ENCODE measurements at places on chromosomes 1 and 21. TPM values are rescaled to one million over a fixed set of nuclear protein-coding genes. Genes with fewer than 3 reads are reported as not detected.

NGF gene
- 3.6 TPM for total RNA-seq

CREG1 gene
- 100 TPM for total RNA-seq

DNA sequence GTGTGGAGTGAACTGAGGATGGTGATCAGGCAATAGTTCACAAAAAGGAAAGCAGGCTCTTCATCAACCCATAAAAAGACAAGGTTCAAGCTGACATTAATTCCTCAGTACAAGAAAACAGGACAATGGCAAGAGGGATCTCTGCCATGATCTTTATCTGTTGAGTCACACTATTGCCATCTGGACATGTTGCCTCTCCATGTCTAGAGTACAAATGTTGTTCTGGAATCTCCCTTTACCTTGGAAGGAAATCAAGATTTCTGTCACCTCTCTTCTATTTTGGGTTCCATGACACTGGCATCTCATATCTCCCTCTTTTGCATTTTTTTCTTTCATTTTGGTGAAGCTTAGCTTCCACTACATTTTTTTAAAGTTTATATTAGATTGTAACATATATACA is 329.1 kb downstream of the USP25 start:
- no peaks in the 10 kb centered on the region for H3K36me3 ChIP-seq
- no peak overlapping the region for H3K4me3 ChIP-seq
- no peaks in the 10 kb centered on the region for H3K27me3 ChIP-seq
- H3K4me1 ChIP-seq, result no peaks in the 10 kb centered on the region
- no peak for DNase-seq

- no peaks in the 10 kb centered on the region for H3K27me3 ChIP-seq
- no peak for DNase-seq
- no peaks in the 10 kb centered on the region for H3K4me1 ChIP-seq
- H3K36me3 ChIP-seq, result no peaks in the 10 kb centered on the region
- no peak overlapping the region for H3K4me3 ChIP-seq
These were observed 6.1 kb upstream of the KLF17 start for GRCh38 chr1:44112486-44112885.

GRCh38 chr1:200962631-200963030 is 60.9 kb downstream of the KIF21B start:
- no peaks in the 10 kb centered on the region for H3K36me3 ChIP-seq
- H3K4me3 ChIP-seq, result no peak overlapping the region
- no peak for DNase-seq
- no peak overlapping the region for H3K27ac ChIP-seq
- no peaks in the 10 kb centered on the region for H3K4me1 ChIP-seq

DNA sequence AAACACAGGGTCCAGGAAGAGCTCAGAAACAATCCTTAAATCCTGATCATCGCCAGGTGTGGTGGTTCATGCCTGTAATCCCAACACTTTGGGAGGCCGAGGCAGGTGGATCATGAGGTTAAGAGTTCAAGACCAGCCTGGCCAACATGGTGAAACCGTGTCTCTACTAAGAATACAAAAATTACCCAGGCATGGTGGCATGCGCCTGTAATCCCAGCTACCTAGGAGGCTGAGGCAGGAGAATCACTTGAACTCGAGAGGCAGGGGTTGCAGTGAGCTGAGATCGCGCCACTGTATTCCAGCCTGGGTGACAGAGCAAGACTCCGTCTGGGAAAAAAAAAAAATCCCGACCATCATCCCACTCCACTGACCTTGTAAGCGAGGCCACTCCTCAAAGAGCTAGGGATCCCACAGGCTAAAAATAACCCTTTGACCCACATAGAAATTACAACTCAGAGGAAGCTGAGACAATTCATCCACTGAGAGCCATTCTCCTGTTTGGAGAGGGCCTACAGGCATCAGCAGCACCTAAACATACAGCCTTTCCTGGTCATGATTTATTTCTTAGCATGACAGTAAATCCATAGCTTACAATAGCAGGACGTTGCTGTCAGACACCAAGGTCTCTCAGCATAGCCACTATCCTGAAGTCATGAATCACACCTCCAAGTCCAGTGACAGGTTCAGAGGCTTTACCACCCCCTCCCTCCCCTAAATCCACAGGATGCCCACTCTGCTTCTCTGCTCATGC is 66.7 kb downstream of the TGFBR3 start:
- H3K36me3 ChIP-seq, result no peaks in the 10 kb centered on the region
- no peak for DNase-seq
- H3K27me3 ChIP-seq, result no peaks in the 10 kb centered on the region
- no peak overlapping the region for H3K4me3 ChIP-seq

DNA sequence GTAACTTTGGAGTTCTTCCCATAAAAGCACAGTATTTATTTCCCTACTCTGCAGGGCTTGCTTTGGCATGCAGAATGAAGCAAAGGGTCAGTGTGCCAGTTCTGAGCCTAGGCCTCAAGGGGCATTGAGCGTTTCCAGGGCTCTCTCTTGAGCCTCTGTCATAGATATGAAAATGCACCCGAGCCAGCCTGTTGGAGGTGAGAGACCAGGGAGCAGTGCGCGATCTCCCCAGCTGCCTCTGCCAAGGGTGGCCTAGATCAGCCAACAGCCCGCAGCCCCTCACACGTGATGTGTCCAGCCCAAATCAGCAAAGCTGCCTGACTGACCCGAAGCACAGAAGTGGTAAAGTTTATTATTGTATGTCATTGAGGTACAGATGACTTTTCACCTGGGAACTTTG is 63.7 kb downstream of the TENT5C start:
- H3K27ac ChIP-seq, result no peak overlapping the region
- H3K36me3 ChIP-seq, result no peaks in the 10 kb centered on the region
- no peaks in the 10 kb centered on the region for H3K27me3 ChIP-seq
- H3K4me1 ChIP-seq, result peaks cover 24% of the 10 kb centered on the region

- H3K36me3 ChIP-seq, result no peaks in the 10 kb centered on the region
- H3K27ac ChIP-seq, result no peak overlapping the region
- H3K27me3 ChIP-seq, result no peaks in the 10 kb centered on the region
These were observed 20.4 kb downstream of the AGRN start for GRCh38 chr1:1040004-1040991.

DNA sequence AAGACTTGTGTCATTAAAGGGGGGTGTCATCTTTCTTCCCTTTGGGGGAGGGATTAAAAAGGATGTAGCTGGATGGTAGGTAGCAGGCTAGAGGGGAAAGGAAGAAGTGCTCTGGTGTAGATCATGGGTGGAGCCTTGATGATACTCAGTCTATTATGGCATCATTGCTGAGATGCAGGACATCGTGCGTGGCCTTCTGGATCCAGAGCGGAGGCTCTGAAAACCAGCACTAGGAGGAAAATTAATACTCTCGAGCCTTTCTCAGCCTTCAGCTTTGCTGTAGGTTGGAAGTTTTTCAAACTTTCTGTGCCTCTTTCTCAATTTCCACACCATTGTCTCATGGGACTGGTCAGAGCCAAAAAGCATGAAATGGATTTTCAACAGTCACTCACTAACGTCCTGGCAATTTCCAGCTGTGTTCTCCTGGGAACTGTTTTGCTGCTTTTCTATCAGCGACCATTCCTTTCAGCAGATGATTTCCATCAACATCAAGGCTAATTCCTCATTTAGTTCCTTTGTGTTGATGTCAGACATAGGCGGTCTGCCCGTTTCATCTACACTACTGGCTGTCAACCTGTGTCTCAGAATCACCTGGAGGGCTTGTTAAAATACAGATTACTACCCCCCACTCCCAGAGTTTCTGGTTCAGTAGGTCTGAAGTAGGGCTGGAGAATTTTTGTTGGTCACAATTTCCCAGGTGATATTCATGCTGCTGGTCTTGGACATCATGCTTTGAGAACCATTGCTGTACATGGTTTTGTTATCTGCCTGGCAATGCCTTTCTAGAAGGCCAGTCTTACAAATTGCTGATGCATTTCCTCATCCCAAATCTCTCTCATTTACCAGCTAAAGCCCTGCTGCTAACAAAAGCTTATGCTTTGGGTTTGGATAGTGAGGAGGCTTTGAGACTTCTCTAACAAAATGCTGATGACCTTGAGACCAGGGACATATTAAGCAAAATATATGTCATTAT is 7.7 kb downstream of the CACNA1E start:
- H3K4me1 ChIP-seq, result peaks cover 2% of the 10 kb centered on the region
- no peak overlapping the region for H3K27ac ChIP-seq
- H3K36me3 ChIP-seq, result no peaks in the 10 kb centered on the region
- H3K4me3 ChIP-seq, result no peak overlapping the region
- no peaks in the 10 kb centered on the region for H3K27me3 ChIP-seq

DNA sequence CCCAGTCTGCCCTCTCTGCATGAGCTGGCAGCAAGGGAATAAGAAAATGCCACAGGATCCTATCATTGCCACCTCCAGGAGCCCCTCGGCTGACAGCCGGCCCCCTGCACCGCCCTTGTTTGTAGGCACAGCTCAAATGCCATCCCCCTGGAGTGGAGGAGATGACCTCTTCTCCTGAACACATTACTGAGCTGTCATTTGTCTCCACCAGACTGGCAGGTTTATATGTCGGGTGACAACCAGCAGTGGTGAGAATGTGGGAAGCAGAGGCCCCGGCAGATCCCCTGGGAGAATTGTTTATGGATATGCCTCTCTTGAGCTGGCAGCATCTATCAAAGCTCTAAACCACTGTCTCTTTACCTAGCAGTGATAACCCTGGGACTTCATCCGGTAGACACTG is 135.4 kb upstream of the FMN2 start:
- no peak for DNase-seq
- H3K36me3 ChIP-seq, result no peaks in the 10 kb centered on the region
- H3K4me1 ChIP-seq, result no peaks in the 10 kb centered on the region
- H3K27me3 ChIP-seq, result no peaks in the 10 kb centered on the region

- DNase-seq, result no peak
- H3K27me3 ChIP-seq, result no peaks in the 10 kb centered on the region
- H3K36me3 ChIP-seq, result no peaks in the 10 kb centered on the region
- peak overlapping the region; percentile 64 for H3K27ac ChIP-seq
- no peak overlapping the region for H3K4me3 ChIP-seq
These were observed 48.0 kb downstream of the TOR3A start for GRCh38 chr1:179129702-179130473.

DNA sequence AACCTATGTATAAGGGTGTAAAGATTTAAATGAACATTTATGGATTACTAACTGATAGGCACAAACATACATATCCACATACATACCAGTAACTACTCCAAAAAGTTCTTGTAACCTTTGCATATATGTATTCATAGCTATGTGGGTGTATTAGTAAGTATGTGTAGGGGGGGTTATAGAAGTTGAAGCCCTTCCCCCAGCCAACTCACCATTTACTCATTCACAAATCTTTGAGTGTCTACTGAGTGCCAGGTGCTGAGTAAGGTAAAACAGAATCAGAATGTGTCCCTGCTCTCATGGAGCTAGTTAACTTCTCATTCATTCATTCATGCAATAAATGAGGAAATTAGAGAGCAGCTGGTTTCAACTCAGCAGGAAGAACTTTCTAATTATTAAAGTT is 1.3 kb downstream of the C1orf146 start:
- no peaks in the 10 kb centered on the region for H3K36me3 ChIP-seq
- no peaks in the 10 kb centered on the region for H3K27me3 ChIP-seq
- DNase-seq, result no peak
- H3K4me3 ChIP-seq, result no peak overlapping the region
- H3K27ac ChIP-seq, result no peak overlapping the region

GRCh38 chr1:84758968-84759491 is 68.8 kb upstream of the SSX2IP start:
- no peak overlapping the region for H3K27ac ChIP-seq
- no peak overlapping the region for H3K4me3 ChIP-seq
- peak; percentile 30 for DNase-seq
- H3K4me1 ChIP-seq, result peaks cover 16% of the 10 kb centered on the region
- H3K27me3 ChIP-seq, result no peaks in the 10 kb centered on the region
- H3K36me3 ChIP-seq, result no peaks in the 10 kb centered on the region

GRCh38 chr1:174433451-174433850 is 14.3 kb upstream of the GPR52 start:
- no peak overlapping the region for H3K4me3 ChIP-seq
- no peaks in the 10 kb centered on the region for H3K36me3 ChIP-seq
- no peaks in the 10 kb centered on the region for H3K4me1 ChIP-seq
- DNase-seq, result no peak
- no peak overlapping the region for H3K27ac ChIP-seq

DNA sequence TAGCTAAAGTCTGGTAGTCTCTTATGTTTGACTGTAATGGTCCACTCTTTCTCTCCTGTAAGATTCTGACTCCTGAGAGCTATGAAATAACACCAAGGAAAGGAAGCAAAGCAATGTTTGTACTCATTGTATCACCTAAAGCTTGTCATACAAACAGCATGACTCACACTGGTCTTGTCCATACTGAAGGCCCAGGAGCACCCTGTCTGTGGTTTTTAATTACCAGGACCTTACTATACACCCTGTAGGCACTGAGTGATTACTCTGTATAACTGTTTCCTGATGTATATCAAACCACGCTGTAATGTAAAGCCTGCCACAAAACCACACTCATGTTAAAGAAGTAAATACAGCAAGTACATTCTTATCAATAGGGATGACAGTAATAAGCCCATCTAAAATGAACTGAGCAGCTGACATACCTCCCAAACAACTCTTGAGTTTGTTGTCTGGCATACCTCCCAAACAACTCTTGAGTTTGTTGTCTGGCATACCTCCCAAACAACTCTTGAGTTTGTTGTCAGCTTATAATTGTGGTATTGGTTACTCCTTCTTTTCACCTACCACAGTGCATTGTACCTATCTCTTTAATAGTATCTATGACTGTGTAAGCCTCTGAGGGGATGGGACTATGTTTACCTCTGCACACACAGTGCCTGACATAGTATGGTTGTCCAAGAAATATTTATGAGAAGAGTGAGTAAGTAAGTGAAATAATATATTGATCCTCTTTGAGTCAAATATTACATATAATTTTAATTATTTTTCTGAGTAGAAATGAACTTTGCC is 11.6 kb upstream of the TNFSF18 start:
- H3K4me3 ChIP-seq, result no peak overlapping the region
- no peak overlapping the region for H3K27ac ChIP-seq

- no peak overlapping the region for H3K27ac ChIP-seq
- H3K36me3 ChIP-seq, result no peaks in the 10 kb centered on the region
- H3K4me3 ChIP-seq, result no peak overlapping the region
- peaks cover 21% of the 10 kb centered on the region for H3K4me1 ChIP-seq
These were observed 99.8 kb downstream of the INTS7 start for GRCh38 chr1:211935448-211935970.

- H3K27ac ChIP-seq, result no peak overlapping the region
- H3K27me3 ChIP-seq, result no peaks in the 10 kb centered on the region
- no peak for DNase-seq
- H3K4me1 ChIP-seq, result no peaks in the 10 kb centered on the region
- no peaks in the 10 kb centered on the region for H3K36me3 ChIP-seq
These were observed 34.4 kb upstream of the OLIG2 start for GRCh38 chr21:32991361-32991760.
